ENCODE measurements at places on chromosomes 1 and 21.

DNA sequence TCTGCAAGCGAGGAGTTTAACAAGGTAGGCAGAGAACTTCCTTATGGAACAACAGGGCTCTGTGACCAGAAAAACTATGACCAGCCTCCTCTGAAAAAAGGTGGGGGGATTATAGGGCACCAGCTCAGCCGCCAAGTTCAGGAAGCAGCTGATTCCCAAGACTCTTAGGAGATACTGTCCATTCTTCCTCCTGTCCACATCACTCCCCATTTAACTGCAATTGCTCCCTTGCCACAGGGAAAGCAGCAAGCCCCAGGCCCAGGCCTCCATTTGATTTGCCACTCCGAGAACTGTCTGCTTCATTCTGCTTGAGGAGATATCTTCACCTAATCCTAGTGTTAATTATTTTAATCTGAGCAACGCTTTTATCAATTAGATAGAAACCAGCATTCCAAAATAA is 254.3 kb downstream of the ZNF648 start:
- no peak for DNase-seq

- DNase-seq, result no peak
These were observed 68.5 kb downstream of the HHAT start for GRCh38 chr1:210397252-210397651.

DNA sequence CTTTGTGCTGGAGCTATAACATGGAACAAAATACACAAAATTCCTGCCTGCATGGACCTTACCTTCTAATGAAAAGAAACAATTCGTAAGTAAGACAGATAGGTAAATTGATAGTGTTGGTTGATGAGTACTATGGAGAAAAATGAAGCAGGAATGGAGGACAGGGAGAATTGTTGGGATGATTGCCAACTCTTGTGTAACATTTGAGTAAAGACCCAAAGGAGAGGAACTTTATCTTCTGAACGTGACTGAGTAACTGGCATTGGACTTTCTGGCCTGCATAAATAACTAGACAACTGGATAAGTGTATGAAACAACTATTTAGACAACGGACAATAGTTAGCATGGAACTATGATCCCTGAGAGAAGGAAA is 6.8 kb upstream of the EFCAB14 start:
- no peak for DNase-seq

DNA sequence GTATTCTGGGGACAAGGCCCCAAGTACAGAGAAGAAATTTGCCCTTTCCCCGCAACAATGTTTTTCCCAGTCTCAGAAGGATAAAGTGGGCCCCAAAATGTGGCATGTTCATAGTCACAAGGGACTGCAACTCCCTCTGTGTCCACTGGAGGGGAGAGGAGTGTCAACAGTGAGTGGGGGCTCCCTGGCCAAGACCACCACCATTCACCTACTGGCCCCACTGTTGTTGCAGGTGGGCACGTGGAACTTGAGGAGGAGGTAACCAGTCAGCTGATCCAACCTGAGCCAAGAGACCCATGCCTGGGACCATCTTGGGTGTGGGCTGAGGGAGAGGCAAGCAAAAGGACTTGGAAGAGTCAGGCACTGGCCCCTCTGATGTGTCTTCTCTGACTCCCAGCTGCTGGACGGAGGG is 777 bp downstream of the NUDT17 start:
- no peak for DNase-seq
